ENCODE measurements at places on chromosomes 13 and 19. TPM values are rescaled to one million over a fixed set of nuclear protein-coding genes. Genes with fewer than 3 reads are reported as not detected.

GRCh38 chr19:1167687-1168571 lies 6.1 kb downstream of the SBNO2 start:
- peak; percentile 51 for DNase-seq

DNA sequence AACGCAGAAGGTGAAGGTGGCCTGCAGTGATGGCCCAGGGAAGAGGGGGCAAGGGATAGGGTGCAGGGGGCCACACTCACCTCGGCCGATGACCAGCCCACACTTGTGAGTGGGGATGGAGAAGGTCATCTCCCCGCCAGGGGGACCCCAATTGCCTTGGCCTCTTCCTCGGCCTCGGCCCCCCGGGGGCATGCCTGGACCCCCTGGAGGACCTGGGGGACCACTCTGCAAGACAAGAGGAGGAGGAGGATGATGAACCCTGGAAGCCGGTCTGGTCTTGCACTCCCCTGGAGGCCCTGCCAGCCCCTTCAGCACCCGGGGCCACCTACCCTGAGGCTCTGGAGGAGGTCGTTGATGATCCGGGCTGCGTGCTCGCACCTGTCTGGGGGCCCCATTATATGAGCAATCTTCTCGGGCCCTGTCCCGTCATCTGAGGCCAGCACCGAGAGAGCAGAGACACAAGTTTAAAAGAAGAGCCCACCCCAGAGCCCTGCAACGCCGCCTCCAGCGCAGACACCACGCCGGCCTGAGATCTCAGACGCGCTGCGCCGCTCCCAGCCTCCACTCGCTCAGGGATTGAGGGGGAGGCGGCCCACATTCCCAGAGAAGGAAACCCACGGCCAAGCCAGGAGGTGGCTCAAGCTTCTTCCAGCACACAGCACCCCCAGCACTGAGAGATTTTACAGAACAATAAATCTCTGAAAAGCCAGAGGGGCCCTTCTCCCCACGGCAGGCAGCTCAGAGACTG lies 7.8 kb downstream of the KHSRP start:
- no peak for DNase-seq

DNA sequence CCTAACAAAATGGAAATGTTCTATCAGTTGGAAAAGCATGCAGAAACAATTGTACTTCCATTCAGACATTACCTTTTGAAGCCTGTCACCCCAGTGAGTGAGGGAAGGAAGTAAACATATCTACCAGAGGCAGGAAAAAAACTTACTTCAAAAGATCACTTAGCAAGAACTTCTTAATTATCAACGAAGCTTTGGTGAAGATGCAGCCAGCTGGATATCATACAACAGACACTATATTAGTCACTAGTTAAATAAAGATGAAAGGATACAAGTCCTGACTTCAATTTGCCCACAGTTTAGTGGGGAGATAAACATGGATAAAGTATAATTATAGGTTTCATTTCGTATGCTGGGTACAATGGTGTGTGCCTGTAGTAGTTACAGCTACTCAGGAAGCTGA lies 148.8 kb downstream of the TNFRSF19 start:
- no peak for DNase-seq

DNA sequence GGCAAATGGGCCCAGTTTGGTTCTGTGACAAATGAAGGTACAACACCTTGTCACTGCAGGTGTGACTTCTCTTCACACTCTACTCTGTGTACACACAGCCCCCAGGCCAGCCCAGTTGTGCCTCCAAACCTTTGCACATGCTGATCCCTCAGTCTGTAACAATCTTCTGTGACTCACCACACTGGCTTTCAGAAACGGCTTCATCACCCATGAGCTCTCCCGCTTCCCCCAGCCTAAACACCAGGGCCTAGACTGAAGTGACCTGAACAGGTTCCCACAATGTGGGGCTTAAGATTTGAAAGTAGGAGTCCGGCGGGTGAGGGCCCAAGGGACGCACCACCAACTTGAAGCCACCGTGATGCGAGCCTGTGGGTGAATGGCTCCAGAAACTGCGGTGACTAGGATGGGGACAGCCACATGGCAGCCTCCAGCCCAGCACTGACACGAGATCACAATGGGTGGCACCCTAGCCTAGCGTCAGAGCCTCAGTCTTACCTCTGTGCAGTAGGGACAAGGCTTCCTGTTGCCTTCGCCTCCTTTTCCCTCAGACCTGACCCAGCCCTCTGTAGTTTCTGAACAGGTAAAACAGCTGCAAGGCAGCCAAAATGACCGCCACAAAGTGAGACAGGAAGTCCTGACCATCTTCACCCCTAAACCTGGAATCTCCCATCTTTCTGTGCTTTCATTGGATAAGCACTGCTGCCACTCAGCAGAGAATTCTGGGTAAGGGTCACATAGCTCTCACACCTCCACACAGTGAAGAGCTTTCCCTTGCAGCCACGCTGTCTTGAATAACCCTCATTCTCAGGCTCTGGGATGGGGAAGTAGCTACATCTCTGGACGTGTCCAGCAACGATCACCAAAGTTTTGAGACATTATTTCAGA lies 34.2 kb upstream of the ZNF599 start:
- DNase-seq = no peak

DNA sequence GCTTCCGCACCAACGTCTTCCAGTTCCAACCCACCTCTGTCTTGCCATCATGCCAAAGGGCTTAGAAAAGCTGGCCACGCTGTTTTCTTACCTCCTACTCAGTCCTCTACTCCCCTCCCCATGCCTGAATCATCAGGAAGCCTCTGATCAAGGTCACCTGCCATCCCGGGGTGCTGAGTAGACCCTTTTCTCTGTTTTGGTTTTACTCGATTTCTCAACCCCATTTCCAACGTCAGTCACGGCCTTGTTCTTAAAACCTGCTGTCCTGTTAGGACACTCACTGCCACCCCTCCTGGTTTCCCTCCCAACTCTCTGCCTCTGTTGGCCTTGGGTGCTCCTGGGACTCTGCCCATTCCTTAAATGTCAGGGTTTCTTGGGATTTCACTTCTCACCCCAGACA lies 350.1 kb downstream of the FOXO1 start:
- no peak for DNase-seq

DNA sequence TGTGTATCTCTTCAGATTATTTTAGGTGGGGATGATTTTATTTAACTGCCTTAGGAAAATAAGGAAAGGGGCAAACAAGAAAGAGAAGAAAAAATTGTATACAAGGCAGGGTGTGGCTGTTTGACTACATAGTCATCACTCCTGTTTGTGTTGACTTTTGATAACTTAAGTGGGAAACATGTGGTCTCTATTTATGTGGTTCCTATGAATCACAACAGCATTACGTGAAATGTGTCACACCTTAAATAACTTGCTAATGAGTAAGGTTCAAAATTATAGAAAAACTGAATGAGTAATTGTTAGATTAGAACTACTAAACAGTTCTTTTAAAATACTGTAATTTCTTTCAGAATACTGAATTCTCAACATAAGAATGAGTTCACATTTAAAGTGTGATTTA lies 69.3 kb downstream of the LMO7 start:
- DNase-seq = no peak

DNA sequence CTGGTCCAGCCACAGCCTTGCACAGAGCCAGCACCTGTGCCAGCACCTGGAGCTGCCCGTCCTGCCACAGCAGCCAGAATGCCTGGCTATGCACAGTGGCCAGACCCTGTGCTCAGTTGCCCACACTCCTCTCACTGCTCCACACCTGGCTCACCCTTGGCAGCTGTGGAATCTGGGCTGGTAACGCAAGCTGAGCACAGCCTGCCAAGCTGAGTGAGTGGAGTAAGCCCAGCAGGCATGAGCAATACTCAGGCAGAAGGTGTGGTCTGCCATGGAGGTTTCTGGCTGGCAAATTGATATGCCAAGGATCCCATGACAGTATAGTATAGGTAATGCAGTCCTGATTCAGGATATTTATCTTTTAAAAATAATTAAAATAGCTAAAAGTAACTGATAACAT lies 122.2 kb downstream of the PCDH9 start:
- no peak for DNase-seq

RASIP1 gene
- total RNA-seq = 21.2 TPM

GRCh38 chr13:43374621-43375020 lies 351.2 kb downstream of the DNAJC15 start:
- no peak for DNase-seq

- no peak for DNase-seq
Measured at GRCh38 chr13:50410921-50411746, 395.9 kb downstream of the KCNRG start.

- DNase-seq = no peak
Measured at GRCh38 chr13:25001476-25002206, 94.3 kb upstream of the PABPC3 start.

DNA sequence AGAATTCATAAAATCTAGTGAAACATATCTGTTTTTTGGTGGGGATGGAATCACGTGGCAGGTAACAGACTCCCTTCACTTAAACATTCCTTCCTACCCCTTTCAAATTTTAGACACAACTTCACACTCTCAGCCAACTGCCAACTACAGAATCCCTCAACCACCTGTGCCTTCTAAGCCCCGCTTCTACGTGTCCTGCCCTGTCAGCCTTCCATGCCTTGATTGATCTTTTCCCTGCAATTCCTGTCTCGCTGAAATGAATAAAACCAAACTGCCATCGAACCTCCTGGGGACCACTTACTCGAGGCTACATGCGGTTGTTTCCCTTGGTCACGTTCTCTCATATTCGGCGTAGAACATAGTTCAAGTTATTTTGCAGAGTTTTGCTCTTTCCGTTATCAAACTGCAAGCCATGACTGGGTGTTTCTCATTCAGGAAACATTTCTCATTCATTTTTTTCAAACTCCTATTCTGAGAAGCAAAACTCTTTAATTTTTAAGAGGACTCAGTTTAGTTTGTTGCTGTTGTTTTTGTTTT lies 1.1 kb downstream of the ZNF625 start:
- DNase-seq = no peak

CATSPERD gene
- not detected for total RNA-seq

GRCh38 chr13:67052550-67053490 lies 177.3 kb downstream of the PCDH9 start:
- DNase-seq = no peak

DNA sequence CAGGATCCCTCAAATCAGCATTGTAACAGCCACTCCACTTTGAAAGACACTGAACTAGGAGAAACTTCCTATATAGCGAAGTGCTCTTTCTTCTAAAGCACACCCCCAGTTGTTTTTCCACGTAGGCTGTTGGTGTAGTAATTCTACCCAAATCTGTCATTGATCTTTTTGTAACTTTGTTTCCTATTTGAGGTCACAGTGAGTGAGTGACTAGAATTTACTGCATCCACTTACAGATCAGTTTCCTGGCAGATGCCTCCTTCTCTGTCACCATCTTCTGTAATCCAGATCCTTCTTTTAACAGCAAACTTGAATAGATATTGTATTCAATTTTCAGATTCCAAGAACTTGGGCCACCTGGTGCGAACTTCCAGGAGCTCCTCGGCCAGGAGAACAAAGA lies 15.3 kb downstream of the ZAR1L start:
- no peak for DNase-seq

- DNase-seq = no peak
Measured at GRCh38 chr13:74778946-74779345, 644.7 kb upstream of the KLF12 start.

LGALS14 gene
- total RNA-seq = not detected

DNA sequence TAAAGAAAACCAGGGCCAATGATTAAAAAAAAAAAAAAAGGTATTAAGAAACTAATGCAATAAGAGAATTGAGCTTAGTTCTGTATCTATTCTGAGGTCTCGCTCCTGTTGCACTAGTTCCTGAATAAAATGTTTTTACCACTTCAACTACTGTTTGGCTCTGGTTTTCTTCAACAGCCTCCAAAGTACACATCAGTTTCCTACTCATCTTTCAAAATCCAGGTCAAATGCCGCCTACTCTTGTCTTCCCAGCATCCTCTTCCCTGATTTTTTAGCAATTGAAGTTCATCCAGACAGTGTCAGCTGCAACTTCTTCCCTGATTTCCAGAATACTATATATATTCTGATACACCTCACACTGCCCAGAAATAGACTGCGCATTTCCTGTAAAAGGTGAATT lies 1.4 kb upstream of the RCBTB1 start:
- no peak for DNase-seq

Measured in ureter (tissue), 1 donor.